ENCODE measurements at places on chromosomes 2 and 18.

DNA sequence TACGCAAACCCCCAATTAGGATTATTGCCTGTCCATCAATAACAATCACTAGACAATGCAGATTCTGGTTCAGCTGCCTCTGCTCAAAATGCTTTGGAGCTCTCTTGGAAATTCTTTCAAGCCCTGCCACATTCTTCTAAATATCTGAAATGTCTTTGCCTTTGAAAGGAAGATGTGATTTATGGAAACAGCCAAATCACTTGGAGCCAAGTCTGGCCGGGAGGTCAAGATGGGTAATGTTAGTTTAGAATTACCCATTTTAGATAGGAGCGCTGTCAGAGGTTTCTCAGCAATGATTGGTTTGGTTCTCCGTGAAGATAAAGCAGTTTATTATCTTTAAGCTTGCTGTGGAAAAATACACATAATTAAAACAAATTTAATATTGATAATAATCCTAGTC lies 306.7 kb downstream of the SETBP1 start:
- DNase-seq = no peak

GRCh38 chr2:218988164-218988563 lies 3.2 kb upstream of the FEV start:
- DNase-seq = no peak

DNA sequence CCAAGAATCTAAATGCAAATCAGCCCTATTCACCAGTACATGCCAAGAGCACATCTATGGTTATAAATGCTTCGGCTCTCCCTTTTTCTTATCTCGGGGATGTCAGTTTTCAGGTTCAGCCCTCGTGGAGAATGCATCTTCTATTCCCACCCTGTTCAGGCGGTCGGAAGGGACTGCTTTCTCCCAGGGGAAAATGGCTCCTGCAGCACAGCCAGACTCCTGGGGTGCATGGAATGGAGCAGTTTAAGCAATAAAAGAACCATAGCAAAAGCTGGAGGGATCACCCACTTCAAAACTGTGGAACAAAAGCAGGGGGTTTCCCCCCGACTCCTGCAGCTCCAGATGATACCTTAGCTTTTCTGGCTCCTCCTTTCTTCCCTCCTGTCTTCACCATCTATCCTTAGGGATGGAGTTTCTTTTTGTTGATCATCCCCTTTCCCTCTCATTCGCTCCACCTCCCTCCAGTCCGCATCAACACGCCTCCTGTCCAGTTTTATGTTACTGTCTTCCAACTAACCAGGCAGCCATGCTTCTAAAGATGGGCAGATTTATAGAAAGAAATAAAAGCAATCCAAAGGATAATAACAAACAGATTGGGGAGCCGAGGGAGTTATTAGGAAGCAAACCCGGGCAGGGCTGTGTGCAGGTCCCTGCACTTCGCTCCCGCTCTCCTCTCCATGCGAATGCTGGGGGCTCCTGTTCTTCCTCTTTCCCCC lies 356.2 kb upstream of the SMIM21 start:
- DNase-seq = no peak

DNA sequence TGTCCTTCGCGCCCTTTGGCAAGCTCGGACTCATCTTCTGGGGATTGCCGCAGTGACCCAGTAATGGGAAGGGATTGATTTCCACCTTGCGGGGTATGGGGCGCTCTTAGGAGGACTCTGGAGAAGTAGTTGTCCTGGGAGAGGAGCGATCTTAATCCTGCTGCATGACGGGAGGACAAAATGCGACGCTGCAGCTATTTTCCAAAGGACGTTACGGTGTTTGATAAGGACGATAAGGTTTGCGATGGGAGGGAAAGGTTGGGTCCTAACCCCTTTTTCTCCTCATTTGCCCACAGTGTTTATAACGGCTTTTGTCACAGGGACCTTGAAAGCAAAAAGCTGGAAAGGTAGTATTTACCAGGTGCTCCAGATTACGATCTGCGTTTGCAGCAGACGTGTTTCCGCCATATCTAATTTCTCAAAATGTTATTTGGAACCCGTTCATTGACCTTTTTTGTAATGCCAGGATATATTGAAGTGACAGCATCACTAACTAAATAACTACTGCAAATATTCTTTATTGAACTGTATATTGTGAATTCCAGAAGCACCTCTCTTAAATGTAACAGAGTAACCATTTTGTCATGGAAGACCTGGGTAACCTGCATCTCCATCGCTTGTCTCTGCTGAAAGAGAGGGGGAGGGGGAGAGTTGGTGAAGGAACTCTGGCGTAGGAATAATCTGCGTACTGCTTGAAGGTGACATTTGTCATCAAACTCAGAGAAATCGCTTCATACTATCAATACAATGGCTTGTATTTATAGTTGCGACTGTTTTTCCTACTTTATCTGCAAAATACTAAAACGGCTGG lies 590 bp downstream of the MDH1 start:
- DNase-seq = no peak

DNA sequence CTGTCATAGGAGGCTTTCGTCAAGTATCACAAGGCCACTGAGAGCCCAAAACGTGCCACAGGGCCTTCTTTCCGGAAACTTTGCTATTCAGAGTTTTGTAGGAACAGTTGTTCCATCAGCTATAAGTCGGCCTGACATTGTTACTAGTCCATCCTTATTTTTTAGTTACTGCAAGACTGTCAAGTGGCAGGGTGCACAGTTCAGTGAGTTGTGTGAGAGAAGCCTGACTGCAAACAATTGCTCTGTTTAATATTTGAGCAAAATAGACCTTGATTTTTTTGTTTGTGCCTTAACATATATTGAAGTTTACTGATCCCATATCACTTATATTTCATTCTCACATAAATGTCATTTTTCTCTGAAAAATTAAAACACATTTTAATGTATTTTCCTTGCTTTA lies 110.1 kb downstream of the GALNT1 start:
- no peak for DNase-seq

- no peak for DNase-seq
Observed at GRCh38 chr2:170030040-170030439, 147.9 kb upstream of the MYO3B start.

DNA sequence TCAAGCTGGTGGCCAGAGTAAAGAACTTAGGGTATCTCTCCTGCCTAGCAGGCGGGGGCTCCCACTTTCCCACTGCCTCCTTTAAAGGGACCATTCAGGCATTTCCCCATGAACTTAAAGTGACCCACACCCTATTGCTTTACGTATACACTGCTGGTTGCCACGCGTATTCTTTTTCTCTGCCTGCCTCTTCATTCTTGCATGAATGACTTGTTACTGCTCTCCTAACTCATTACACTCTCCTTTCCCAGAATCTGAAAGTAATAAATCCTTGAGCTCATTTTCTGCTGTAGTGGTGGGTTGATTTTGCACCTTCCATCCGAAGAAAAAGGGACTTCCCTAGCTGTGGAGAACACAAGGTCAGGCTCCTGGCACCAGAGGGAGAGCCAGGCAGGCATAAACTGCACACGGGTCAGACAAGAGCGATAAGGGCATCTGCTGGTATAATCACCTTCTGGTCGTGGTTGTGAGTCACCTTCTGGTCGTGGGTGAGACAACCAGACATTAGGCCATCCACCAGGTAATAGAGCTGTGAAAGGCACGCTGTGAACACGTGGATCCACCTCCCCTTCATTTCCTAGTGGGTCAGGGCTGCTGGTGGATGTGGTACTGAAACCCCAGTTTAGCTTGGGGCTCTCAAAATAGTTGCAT lies 950.3 kb downstream of the SOCS6 start:
- no peak for DNase-seq

GRCh38 chr2:169363560-169364150 lies 1.3 kb upstream of the LRP2 start:
- peak; percentile 36 for DNase-seq

DNA sequence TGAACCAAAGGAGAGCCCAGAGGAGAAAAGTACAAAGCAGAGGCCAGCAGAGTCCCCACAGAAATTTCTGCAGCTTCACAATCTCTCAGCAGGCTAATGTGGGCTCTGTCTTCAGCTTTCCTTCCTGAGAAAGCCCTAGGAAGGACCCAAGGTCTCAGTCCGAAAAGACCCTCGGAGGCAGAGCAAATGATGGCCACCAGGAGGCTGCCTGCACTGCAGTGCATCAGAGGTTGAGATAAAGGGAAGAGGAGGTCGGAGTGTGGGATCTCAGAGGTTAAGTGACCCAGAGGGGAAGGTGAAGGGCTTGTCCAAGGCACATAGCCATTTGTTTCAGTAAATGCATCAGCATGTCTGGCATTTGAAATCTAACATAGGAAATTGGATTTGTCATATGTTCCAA lies 299.1 kb upstream of the SLC14A2 start:
- DNase-seq = no peak

DNA sequence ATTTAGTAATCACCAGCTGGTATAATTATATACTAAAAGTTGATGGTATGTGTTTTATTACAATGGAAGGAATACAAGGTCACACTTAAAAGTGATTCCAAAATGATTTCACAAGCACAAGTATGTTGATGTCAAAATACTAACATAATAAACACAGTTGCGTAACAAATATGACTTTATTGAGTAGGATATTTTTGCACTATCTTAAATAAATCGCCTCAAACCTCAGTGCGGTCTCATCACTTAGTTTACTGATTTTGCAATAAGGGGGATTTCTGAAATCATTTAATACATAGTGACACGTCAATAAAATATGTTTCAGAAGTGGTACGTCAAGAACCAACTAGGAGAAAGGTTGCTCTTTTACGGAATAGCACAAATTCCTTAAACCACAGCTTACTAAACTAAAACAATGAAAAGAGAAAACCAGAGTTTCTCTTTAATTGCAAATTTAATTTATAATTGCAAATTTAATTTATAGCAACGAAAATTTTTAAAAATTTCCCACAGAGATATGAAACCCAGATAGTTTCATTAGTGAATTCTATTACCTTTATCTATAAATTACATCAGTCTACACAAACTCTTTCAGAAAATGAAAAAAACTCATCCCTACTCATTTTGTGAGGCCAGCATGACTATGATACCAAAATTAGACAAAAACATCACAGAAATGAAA lies 304.0 kb upstream of the REG3G start:
- DNase-seq = no peak

DNA sequence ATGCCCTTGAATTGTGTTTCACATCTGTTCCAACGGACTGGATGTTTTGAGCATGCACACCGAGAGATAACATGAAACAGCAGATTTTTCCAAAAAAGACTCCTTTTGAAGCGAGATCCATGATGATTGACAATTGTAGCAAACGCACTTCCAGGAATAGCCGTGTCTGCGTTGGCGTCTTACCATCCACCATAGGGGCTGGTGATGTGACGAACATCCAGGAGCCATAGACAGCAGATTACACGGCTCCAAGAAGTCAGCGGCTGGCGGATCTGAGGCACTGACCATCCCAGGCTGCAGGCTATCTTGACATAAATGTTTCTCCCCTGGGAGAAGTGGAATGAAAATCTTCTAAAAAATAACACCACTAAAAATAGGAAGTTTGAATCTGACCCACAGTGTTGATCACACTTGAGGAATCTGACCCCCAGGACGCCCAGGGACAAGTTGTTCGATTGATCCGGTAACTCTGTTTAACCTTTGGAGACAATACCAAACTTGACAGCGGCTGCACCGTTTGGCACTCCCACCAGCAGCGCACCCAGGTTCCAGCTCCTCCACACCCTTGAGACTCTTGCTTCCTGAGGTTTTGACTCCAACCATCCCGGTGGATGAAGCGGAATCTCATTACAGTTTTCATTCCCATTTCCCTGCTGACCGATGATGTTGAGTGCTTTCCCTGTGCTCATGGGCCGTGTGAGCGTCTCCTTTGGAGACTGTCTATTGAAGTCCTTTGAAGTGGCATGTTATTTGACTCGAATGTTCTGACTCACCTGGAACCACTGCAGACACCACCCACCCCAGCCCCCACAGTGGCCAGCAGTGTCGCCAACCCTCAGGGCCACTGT lies 140.0 kb upstream of the GPC1 start:
- DNase-seq = no peak

- DNase-seq = no peak
Observed at GRCh38 chr2:2527148-2527547, 196.1 kb upstream of the MYT1L start.

DNA sequence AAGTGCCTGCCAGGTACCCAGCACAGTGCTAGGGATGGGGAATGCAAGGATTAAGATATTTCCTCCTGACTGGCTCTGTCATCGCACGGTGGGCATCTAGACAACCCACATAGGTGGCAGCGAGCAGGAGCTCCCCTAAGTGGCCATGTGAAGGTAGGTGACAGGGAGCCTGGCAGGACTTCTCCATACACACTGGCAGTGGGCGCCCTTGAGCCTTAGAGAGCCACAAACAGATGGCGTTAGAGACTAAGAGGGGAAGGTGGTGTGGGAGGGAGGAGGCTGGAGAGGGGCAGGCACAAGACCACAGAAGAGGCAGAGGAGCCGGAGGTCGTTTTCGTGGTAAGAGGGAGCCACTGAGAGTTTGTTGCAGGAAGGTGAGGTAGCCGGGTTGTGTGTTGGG lies 15.2 kb downstream of the PRELID3A start:
- no peak for DNase-seq

DNA sequence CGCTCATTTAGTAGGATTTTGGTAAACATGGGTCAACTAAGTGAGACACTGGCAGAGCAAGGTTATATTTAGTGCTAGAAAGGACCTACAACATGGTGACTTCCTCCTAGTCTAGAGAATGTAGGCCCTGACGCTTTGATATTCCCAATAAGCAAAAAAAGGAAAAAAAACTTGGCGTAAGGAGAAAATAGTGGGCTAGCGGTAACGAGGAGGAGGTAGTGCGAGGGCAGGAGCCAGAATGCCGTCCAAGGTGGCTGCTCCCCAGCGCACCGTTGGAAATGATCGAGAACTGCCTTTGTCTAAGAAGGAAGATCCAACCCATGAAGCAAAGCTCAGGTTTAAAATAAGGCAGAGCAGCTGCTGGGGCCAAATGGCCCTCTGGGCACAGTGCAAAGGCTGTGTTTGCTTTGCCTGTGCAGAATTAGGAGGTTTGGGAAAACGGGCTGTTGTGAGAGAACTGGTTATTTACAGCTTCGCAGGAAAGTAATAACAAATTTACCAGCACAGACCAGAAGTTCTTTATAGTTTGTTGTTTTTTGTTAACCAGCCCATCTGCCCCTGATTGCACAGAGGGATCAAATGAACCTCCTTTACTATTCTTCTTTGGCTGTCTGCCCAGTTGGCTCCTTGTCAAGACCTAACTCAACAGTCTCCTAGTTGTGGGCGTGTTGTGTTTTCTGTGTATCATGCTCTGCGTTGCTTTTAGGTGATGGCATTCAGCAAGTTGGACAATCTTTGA lies 86.6 kb downstream of the ITGB1BP1 start:
- DNase-seq = no peak

DNA sequence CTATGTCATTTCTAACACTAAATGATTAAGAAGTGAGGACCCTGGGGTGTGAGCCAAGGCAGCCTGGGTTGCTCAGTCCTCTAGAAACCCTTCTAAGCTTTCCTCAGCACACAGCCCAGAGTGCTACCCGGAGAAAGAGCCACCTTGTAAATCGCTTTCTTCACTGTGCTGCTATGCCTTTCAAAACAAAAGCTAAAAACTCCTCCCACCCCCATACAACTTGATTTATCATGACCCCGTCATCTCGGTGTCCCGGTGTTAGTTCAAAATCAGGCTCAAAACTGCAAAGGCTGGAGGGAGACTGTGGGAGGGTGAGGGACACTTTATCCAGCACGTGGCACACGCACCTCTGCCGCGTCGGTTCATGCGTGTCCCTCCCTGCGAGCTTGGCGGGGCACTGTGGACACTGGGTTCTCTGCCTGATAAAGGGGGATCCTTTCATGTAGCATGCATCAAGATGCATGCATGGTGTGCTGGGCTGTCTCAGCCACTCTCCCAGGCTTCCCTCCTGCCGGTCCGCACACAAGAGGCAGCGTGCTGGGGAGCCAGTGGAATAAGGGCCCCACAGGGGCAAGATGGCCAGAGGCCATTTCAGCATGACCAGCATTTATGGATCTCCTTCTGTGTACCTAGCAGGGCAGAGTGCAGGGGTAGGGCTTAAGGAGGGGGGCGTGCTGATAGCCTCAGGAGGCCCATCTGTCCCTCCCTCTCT lies 170.4 kb downstream of the SMAD7 start:
- no peak for DNase-seq

Data from naive thymus-derived CD4-positive, alpha-beta T cell (primary cell).